ENCODE measurements at places on chromosomes 11 and 22.

DNA sequence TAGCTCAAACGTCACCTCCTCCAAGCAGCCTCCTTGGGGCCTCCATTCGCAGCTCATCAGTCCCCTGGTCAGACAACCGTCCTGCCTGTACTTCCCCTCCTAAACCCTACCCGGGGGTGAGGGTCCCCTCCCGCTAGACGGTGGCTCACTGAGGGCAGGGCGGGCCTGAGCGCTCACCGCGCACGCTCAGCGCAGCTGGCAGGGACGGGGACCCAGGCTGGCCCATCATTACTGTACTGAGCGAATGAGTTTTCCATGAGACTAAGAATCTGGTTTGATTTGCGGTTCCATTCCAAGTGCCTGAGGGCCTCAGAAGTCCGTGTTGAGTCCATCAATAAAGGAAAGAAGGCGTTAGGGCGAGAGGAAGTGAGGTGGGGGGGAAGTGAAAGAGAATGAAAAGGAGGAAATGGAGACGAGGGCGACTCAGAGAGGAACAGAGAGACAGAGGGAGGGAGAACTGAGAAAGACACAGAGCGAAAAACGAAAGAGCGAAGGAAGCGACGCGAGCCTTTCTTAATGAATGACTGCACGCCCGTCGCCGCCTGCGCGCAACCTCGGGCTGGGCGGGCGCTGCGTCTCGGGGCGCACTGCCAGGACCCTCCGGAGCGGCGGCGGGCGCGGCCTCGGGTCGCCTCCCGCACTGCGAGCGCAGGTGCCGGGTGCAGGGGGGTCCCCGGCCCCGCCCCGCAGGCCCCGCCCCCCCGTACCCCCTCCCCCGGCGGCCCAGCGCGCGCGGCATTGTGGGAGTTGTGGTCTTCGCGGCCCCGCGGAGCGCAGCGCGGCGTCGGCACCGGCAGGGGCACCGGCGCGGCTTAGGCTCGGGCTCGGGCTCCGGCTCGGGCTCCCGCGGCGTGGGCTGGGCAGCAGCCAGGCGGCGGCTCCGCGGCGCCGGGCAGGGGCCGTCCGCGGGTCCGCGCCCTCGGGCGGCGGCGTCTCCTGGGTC, at the start of gene ASPHD2:
Gene ASPHD2 (plus strand): TSS at position 746 of the 943 bp plus-strand sequence. CDS start 4,356 bp downstream, outside the sequence.
- peak; percentile 67 for DNase-seq

DNA sequence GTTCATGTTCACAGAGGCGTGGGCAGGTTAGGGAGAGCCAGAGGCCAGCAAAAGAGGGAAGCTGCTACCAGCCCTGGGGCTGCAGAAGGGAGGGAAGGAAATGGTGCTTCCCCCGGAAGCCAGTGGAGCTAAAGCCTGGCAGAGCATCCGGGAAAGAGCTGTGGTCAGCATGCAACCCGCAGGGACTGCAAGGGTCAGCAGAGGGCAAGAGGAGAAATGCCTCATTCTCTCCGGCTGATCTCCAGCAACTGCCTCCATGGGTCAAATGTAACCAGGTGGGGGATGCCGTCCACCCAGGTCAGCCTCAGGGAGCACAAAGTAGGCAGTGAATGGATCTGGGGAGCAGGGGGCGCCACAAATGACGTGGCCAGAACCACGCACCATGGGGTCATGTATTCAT, 36.9 kb upstream of the PRR5 start:
- DNase-seq, result no peak

- no peak for DNase-seq
Observed at GRCh38 chr11:120392793-120393192, 56.6 kb downstream of the ARHGEF12 start.

DNA sequence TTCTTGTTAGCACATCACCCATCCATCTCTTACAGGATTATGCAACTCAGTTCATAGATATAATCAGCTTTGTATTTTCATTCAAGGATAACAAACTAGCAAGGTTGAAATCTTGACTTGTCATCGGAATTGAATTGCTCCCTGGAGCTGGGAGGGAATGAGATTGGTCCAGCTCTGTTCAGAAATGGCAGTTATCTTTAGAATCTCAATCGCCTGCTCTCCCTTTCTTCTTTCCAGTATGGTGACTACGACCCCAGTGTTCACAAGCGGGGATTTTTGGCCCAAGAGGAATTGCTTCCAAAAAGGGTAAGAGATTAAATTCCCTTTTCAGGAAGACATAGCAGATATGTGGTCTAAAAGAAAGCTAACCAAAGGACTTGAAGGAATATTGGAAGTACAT, 51.0 kb downstream of the NF2 start:
- no peak for DNase-seq

GRCh38 chr11:1839204-1839923, 583 bp downstream of the TNNI2 start:
- no peak for DNase-seq

DNA sequence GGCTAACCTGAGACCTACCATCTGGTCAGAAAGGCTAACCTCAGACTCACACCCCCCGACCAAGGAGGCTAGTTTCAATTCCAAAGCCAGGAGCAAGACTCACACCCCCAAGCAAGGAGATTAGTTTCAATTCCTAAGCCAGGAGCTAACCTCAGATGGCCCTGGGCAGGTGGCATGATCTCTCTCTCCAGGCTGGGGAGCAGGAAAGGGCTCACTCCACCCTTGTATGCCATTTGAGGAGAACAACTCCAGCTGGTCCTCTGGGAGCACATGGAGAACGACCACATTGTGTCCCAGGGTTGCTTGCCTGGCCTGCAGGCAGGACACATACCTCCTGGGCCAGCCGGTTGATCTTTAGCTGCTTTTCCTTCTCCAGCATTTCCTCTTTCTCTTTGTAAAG, 32.6 kb downstream of the USH1C start:
- DNase-seq, result no peak

All from activated CD4-positive, alpha-beta T cell treated with anti-CD3 and anti-CD28 coated beads, Interleukin-2, amount 50 U/mL, for 24 hours (primary cell).